ENCODE measurements at places on chromosomes 5 and 9. TPM values are rescaled to one million over a fixed set of nuclear protein-coding genes. Genes with fewer than 3 reads are reported as not detected.

GRCh38 chr9:87524061-87524460, 26.4 kb downstream of the DAPK1 start:
- no peak overlapping the region for H3K4me3 ChIP-seq
- no peaks in the 10 kb centered on the region for H3K4me1 ChIP-seq
- no peaks in the 10 kb centered on the region for H3K36me3 ChIP-seq
- peaks cover 12% of the 10 kb centered on the region for H3K27me3 ChIP-seq
- H3K27ac ChIP-seq, result no peak overlapping the region
- no peak for DNase-seq

The TSSK1B gene
- 0.72 TPM for total RNA-seq

GRCh38 chr5:167899490-167900070, 391.9 kb upstream of the WWC1 start:
- H3K4me1 ChIP-seq, result peaks cover 4% of the 10 kb centered on the region
- no peak overlapping the region for H3K4me3 ChIP-seq
- H3K27ac ChIP-seq, result no peak overlapping the region
- H3K27me3 ChIP-seq, result no peaks in the 10 kb centered on the region
- no peaks in the 10 kb centered on the region for H3K36me3 ChIP-seq

DNA sequence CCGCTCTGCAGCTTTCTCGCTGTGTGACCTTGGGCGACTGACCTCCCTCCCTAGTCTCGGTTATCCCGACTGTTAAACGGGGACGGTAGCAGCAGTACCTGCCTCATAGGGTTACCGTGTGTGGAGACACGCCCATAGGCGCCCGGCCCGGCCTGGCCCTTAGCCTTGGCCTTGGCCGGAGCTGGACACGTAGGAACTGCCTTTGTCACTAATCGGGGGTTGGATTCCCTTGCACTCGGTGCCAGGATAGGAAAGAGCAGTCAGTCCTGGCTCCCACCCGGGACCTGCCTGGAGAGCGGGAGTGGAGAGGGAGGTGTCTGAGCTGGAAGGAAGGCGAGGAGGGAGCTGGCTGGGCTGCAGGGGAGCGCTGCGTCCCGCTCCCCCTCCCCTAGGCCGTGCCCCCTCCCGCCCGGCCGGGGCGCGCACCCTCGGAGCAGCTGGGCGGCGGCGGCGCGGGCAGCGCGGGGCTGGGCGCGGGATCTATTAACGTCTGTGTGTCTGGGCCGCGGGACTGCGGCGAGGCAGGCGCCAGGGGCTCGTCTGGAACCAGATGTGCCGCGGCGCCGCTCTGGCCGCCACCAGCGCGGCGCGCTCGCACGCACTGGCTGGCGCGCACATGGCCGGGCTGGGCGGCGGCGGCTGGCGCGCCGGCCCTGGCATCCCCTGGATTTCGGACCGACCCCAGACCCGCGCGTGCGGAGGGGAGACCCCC, 31.7 kb downstream of the PRRX2 start:
- H3K27ac ChIP-seq, result peak overlapping the region; percentile 92
- peak overlapping the region; percentile 68 for H3K4me3 ChIP-seq
- peaks cover 5% of the 10 kb centered on the region for H3K36me3 ChIP-seq

The ARL14EPL gene
- not detected for total RNA-seq

GRCh38 chr9:110178281-110178680, 29.7 kb downstream of the C9orf152 start:
- H3K27me3 ChIP-seq, result no peaks in the 10 kb centered on the region
- no peak overlapping the region for H3K27ac ChIP-seq
- no peaks in the 10 kb centered on the region for H3K36me3 ChIP-seq
- no peak overlapping the region for H3K4me3 ChIP-seq
- peaks cover 22% of the 10 kb centered on the region for H3K4me1 ChIP-seq

GRCh38 chr5:3339092-3339797, 256.4 kb upstream of the IRX1 start:
- no peak for DNase-seq
- no peaks in the 10 kb centered on the region for H3K27me3 ChIP-seq
- no peak overlapping the region for H3K4me3 ChIP-seq
- H3K4me1 ChIP-seq, result no peaks in the 10 kb centered on the region

DNA sequence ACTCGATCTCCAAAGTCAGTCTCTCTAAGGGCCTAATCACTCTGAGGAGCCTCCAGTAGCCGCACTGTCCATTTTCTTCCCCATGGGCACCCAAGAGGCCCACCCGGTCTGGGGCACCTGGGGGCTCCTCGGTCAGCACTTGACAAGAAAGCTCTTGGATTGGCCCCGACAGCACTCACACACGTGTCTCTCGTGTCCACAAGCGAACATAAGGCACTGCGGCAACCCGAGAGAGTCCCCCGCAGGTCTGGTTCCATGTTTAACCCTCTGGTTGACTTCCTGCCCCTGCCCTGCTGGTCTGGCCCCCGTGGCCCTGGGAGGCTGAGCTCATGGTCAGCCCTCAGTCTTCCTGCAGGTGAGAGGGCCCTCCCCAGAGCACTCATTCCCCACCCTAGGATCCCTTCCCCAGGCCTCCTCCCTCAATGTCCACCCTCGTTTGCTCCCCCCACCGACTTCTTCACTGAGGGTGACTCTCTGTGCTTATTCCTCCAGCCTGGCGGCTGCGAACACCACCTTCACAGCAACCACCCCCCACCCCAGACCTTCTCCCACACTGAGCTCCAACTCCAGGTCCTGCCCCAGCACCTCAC, 16.3 kb upstream of the LRRC14B start:
- no peak overlapping the region for H3K4me3 ChIP-seq
- H3K36me3 ChIP-seq, result no peaks in the 10 kb centered on the region
- H3K27ac ChIP-seq, result no peak overlapping the region
